ENCODE measurements at places on chromosomes 4 and X. TPM values are rescaled to one million over a fixed set of nuclear protein-coding genes. Genes with fewer than 3 reads are reported as not detected.
A peak's percentile ranks its signal among the peaks of the same experiment; 100 is the strongest.

- DNase-seq = peak; percentile 82
Observed at GRCh38 chr4:151152028-151152427, 52.6 kb downstream of the RPS3A start.

DNA sequence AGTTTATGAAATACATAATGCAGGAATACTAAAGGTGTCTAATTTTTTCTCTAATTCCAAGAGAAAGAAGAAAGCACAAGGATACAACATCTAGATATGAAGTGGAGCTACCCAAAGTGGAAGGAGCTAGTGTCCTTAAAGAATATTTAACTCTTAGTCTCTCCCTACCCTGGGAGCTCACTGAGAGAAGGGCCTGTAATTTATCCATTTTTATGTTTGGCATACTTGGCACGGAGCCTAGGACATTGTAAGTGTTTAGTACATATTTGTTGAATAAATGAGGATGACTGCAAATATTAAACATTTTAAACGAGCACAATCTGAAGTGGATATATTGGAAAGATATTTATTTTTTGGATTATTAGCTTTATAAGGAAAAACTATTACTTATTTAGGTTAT lies 674.8 kb downstream of the IQCM start:
- no peak for DNase-seq

DNA sequence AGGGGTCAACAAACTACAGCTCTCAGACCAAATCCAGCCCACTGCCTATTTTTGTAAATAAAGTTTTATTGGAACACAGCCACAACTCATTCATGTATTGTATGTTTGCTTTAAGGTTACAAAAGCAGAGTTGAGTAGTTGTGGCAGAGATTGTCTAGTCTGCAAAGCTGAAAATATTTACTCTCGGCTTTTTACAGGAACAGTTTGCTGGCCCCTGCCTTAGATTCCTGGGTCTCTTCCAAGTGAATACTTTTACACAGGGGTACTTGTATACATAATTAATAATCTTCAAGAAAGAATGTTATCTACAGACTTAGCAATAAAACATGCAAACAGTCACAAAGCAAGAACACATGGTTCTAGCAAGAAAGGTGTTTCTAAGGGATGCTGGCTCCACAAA lies 154.2 kb downstream of the AMELX start:
- peak; percentile 49 for DNase-seq

DNA sequence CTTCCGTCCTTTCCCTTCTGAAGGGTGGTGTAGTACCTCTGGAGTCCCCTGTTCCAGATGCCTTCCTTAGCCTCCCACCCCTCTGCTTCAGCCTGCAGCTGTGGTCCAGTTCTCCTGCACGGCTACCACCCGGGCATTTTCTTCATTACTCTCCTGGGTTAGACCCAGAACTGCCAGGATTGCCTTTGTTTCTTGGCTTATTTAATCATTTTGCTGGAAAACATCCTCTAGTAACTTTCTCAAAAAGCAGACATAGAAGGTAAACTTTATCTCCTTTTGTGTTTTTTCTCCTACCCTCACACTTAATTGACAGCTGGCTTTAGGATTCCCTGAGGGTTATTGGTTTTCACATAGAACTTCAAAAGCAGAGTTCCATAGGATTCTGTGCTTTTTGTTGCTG lies 20.2 kb downstream of the ANAPC4 start:
- no peak for DNase-seq

DNA sequence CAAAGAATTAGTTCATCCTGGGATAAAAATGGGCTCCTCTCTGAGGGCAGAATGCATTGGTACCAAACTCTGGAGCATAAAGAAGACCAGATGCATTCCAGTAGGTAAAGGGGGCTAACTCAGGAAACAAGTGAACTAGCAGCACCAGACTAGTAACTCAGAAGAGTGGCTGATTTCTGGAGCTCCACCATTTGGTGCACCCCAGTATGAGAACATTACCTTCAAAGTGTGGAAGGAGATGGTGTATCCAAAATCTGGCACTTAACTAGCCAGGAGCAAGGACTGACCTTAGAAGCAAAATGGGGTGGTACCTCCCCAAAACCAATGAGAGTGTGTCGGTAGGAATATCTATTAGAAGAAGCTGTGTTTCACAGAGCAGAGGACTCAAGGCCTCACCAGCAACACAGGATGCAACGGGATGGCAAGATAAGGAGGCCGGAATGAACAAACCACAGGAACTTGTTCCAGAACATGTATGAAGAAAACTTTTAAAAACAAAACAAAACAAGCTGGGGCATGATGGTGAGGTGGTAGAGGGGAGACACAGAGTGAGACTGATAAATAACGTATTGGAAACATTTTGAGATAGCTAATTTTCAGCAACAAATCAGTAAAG lies 142.3 kb downstream of the INPP4B start:
- DNase-seq = no peak

- no peak for DNase-seq
Observed at GRCh38 chrX:107979534-107979933, 2.6 kb downstream of the TEX13B start.

DNA sequence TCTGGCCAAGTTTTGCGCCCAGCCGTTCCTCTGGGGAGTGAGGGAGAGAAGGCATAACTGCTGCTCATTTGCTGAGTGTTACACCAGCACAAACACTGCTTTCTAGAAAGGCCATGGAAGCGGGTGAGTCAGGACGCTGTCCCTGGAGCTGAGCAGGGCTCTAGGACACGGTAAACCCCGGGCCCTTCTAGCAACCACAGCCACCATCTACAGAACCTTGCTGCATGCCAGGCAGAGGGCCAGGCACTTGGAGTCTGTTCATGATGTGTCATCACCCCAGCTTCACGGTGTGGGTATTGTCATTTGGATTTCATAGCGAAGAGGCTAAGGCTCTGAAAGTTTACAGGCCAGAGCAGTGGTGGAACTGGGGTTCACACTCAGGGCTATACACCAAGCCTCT lies 31.8 kb upstream of the C4orf50 start:
- no peak for DNase-seq

- no peak for DNase-seq
Observed at GRCh38 chrX:49177338-49177833, 5.7 kb downstream of the PLP2 start.

DNA sequence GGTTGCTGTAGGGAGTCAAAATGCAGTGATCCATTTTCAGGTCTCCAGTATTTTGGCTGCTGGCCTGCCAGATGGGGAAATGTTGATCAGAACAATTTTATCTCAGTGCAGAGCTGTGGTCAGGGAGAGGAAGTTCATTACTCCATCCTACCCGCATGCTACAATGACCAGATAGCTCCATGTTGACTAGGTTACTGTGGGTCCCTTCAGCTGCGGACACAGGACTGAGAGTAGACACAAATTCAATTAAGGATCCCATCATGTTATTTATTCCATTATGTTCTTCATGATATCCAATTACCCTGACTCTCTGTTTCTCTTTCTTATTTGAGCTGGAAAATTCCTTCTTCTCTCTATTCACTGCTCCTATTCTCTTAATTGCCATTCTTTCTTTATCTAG lies 16.3 kb downstream of the SYNPO2 start:
- peak; percentile 40 for DNase-seq

DNA sequence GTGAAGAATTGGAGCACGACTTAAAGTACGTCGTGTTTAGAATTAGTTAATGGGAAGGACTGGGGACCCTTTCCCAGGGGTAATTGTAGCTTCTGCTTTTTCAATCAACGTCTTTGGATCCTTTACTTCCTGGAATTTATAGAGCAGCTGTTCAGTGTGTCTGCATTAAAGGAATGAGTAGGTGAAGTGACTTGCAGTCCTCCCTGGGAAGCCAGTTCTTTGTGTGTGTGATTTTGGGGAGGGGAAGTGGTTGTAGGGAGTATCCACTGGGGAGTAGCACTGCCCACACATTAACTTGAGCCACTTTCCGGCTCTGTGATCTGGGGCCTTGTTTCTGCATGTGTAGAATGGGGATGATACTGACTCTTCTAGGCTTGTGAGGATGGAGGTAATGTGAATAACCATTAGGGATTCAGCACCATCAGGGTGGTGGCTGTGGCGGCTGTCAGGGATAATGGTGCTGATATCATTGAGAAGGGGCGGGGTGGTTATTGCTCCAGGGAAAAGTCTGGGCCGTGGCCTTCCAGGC lies 54.7 kb downstream of the TMEM131L start:
- DNase-seq = no peak

GRCh38 chr4:42543762-42544161 lies 113.1 kb downstream of the ATP8A1 start:
- DNase-seq = no peak

DNA sequence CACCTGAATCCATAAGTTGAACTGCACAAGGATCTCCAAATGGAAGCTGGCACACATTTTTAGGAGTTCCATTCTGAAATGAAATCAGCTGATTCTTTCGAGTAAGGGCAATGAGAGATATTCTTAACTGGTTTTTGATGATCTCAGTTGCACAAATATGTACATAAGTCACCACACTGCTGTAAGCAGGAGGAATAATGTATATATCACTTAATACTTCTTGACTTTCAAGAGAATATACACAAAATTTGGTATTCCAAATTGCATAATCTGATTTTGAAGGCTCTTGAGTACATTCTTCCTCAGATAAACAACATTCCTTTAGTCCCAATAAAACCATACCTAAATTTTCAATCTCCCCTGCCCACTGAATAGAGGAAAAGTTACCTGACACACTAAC lies 8.2 kb downstream of the FANCB start:
- peak; percentile 29 for DNase-seq

DNA sequence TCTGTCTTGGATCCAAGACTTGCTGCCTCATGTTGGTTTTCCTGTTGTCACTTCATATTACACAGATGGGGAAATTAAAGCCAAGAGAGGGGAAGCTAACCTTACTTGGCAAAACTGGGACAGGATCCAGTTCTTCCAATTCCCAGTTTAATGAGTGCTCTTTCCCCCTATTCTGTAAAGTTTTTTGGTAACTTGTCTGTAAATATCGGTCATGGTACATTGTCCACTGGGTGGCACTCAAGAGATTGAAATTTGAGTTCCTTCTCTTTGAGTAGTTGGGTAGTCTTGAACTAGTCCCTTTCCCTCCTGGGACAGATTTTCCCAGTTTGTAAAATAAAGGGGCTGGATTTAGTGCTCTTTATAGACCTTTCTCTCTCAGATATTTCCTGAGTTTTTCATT lies 12.4 kb upstream of the EOLA2 start:
- DNase-seq = peak; percentile 73

- no peak for DNase-seq
Observed at GRCh38 chr4:113469926-113470325, 291.6 kb downstream of the CAMK2D start.

- no peak for DNase-seq
Observed at GRCh38 chrX:75547783-75548182, 24.9 kb upstream of the ZDHHC15 start.

- no peak for DNase-seq
Observed at GRCh38 chr4:141330616-141331015, 109.9 kb downstream of the ZNF330 start.

- DNase-seq = no peak
Observed at GRCh38 chrX:1323315-1323714, 13.3 kb upstream of the IL3RA start.

DNA sequence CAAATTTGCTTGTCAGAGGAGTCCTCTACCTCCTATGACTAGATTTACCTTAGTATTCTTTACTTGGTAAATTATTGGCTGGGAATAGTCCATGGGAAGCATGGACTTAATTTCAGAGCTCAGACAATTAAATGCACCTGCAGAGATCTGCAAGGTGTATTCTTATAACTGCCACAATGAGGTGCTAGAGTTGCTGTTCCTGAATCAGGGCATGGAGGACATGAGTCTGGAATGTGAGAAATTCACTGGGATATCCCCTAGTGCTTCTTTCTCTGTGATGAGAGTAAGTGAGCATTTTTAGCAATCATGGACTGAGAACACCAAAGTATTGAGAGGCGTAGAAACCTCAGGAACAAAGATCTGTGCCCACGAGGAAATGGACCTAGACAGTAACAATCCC lies 32.9 kb upstream of the GRID2 start:
- DNase-seq = no peak

The GJB1 gene
- not detected for total RNA-seq

The C4orf50 gene
- total RNA-seq = not detected

The CT45A1 gene
- total RNA-seq = not detected

The PCDH7 gene
- 172 TPM for total RNA-seq

The GABRE gene
- 29.4 TPM for total RNA-seq

The CLCN4 gene
- 15.1 TPM for total RNA-seq

The SLC6A8 gene
- total RNA-seq = 8.8 TPM

The RAB9B gene
- 1.9 TPM for total RNA-seq

The TMEM156 gene
- 0.18 TPM for total RNA-seq

Data from fibroblast of the aortic adventitia (primary cell).